ENCODE measurements at places on chromosomes 12 and 14.

- no peak for DNase-seq
These were observed 36.3 kb upstream of the MAP3K9 start for GRCh38 chr14:70845601-70846000.

GRCh38 chr14:90536092-90536491 lies 139.3 kb downstream of the CALM1 start:
- no peak for DNase-seq

GRCh38 chr14:91918186-91918883 lies 29.2 kb downstream of the FBLN5 start:
- DNase-seq = no peak

GRCh38 chr14:91872011-91872501 lies 4.7 kb upstream of the TC2N start:
- DNase-seq = peak; percentile 23

GRCh38 chr12:54631988-54632728 lies 2.5 kb downstream of the LACRT start:
- DNase-seq = no peak

DNA sequence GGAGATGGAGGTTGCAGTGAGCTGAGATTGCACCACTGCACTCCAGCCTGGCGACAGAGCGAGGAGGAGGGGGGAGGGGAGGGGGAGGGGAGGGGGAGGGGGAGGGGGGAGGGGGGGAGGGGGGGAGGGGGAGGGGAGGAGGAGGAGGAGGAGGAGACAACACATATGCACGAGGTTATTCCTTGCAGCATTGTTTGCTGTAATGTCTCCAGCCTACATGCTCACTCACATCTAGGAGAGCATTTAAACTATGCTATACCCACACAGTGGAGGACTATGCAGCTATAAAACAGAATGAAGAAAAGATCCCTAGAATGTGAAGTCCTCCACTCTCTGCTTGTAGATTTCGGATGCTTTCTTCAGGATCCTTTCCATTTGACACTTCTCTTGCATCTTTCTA lies 3.5 kb upstream of the HIGD1C start:
- DNase-seq = no peak

DNA sequence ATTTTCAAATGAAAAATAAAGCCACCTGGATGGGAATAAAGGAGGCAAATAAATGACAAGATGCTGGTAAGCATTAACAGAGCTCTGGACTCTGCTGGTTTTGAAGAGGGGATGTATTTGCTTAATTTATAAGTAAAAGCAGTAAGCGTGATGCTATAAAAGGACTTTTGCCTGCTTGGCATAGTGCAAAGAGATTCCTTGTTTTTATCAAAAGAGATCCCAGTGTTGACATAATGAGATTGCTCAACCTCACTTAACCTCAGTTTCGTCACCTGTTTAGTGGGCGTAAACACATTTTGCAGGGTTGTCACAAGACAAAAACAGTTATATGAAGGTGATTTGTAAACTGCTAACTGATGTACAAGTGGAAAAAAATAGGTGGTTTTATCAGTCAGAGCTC lies 13.8 kb downstream of the ASCL1 start:
- DNase-seq = no peak

- no peak for DNase-seq
These were observed 94.7 kb downstream of the GALC start for GRCh38 chr14:87898301-87898700.

Data from stimulated activated CD8-positive, alpha-beta memory T cell treated with anti-CD3 and anti-CD28 coated beads, Interleukin-4, amount 100 ng/mL, for 4 hours (primary cell).